ENCODE measurements at places on chromosomes 11 and 22.

DNA sequence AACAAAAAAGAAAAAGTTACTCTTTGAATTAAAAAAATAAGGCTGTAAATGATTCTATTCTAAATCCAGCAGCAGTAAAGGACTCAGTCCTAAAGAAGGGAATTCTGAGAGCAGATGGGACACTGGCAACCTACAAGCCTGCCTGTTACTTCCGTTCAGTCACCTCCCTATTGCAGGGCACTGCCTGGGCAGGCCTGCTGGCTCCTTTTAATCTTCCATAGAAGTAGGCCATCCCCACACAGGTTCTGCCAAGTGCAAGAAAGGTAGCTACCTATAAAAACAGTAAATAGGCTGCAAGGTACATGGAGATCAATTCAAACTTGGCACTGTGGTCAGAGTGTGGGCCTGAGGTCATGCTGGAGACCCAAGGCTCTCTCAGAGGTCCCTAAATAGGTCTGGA is 136.4 kb downstream of the TRIM44 start:
- DNase-seq: no peak

- no peak for DNase-seq
These were observed 13.6 kb upstream of the EED start for GRCh38 chr11:86230921-86231434.

GRCh38 chr11:75652936-75653335 is 15.9 kb downstream of the MAP6 start:
- no peak for DNase-seq

- DNase-seq: peak; percentile 42
These were observed 8.4 kb upstream of the SLC22A8 start for GRCh38 chr11:63023841-63024648.

DNA sequence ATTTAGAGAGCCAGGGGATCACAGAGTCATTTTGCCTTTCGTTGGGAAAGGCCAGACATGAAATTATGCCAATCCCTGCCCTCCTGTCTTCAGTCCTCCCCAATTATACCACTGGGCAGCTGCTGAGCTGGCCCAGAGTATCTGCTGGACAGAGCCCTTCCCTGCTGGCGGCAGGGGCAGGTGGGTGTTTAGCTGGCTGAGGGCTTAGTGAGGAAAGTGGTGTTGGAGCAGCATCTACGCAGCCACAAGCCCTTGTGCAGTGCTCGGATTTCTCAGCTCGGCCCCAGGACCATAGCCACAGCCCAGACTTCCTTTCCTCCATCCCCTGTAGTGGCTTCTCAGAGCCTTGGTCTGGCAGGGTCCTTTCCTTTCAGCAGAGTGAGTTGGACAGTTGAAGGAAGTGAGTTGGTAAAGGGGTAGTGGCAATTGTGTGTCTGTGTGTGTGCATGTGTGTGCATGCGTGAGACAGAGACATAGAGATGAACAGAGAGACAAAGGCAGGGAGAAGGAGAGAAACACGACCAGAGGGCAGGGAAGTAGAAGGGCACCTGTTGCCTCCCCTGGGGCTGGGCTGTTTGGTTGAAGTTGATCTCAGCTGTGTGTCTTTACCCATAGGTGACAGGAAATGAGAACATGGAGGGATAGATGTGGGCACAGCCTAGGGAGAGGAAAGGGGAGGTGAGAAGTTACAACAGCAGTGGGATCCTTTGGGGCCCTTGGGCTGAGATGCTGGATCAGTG is 66.2 kb downstream of the GRIK4 start:
- no peak for DNase-seq

DNA sequence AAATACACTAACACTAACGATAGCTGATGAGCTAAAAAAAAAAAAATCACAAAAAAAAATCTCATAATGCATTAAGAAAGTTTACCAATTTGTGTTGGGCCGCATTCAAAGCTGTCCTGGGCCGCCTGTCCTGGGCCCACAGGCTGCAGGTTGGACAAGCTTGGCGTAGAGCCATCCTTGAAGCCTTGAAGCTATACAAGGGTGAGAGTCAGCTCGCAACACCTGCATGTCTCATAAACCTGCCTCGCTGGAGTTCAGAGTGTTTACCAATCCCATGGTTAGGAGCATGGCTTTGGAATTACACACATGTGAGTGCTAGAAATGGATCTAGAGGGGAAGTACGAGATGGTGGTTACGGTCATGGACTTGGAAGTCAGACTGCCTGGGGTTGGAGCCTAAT is 453.7 kb downstream of the INSC start:
- DNase-seq: no peak

- DNase-seq: no peak
These were observed 222.9 kb downstream of the ST3GAL4 start for GRCh38 chr11:126578426-126578825.

DNA sequence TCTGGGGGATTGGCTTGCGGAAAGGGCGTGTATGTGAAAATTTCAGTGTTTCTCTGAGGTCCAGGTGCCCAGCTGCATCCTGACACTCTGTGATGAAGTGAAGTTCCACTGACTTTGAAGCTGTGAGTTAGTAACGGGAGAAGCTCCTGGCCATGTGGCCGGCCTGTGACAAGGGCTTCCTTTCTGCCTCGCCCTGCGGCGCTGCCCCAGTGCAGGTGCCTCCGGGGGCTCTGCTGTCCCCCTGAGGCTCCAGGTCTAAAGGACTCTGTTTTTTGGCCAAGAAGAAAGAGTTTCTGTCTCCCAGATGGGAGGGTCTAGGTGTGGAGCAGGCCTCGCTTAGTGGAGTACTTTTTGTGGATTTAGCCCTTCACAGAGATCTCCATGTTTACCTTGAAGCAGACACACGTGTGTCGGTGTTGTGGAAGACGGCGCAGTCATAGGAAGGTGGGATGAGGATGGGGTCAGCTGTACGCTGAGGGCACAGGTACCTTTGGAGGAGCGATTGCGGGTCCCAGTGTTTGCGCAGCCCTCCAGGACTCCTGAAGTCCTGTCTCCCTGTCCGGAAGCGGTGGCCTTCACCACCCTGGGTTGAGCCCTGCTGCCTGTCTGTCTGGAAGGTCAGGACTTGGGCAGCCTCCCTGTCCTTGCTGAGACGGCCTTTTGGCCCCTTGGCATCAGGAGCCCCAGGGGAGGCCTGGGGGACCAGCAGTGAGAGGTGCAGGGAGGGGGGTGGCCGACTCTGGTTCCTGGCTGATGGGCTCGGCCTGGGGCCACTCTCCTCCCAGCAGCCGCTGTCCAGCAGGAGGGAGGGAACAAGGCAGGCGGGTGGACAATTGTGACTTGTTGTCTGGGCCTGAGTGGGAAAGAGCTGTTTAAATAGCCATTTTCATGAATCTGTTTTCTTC is 1249.3 kb downstream of the BRD1 start:
- no peak for DNase-seq

DNA sequence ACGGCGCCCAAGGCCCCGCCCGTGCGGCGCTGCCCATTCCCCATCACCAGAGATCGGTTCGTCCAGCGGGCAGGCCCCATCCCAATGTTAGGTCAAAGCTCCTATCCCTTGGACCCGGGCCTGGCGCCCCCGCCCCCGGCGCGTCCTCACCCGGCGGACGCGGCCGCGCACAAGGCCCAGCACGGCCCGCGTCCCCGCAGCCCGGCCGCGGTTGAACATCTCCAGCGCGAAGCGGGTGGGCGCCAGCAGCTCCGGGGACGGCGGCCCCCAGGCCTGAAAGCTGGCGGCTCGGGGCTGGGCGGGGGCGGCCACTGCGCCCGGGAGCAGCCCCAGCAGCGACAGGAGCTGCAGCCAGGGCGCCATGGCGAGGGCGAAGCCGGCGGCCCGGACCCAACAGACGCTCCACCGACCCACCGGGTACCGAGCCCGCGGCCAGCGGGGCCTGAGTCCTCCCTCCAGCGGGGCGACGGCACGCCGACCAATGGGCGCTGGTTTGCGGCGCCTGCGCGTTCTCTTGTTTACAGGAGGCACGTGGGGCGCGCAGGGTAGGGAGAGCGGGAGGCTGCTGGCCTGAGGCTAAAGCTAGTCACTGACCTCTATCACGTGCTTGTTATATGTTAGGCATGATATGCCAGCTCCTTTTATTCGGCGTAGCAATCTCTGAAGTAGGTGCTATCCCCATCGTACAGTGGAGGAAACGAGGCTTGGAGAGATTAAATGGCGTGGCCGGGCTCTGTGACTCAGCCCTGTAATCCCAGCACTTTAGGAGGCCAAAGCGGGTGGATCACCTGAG is at the start of gene CTSF:
Gene CTSF (minus strand): TSS at position 483 of the 793 bp plus-strand sequence. CDS start 120 bp downstream, at position 363.
- DNase-seq: peak; percentile 39

DNA sequence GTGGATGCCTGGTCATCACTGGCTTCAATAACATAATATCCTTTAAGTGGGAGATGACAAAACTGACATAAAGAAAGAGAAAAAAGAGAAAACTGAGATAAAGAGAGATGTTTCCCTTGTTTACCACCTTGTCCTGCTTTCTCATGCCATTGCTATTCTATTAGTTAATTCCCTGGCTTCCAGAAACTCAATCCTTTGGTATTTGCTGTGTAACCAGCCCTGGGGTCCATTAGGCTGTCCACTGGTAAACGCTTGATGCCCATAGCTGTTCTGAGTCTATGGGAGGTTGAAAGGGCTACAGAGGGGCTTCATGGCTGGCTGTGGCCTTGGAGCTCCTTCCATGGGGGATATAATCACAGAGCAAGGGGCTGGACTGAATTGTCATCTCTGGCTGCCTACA is 243.4 kb upstream of the PLET1 start:
- no peak for DNase-seq

- DNase-seq: no peak
These were observed 215.0 kb upstream of the CTSC start for GRCh38 chr11:88552379-88553062.
